ENCODE measurements at places on chromosomes 3 and 15.

GRCh38 chr3:197878427-197878826 lies 71.6 kb upstream of the RPL35A start:
- DNase-seq, result no peak

- no peak for DNase-seq
Observed at GRCh38 chr3:39096775-39097174, 10.7 kb downstream of the GORASP1 start.

DNA sequence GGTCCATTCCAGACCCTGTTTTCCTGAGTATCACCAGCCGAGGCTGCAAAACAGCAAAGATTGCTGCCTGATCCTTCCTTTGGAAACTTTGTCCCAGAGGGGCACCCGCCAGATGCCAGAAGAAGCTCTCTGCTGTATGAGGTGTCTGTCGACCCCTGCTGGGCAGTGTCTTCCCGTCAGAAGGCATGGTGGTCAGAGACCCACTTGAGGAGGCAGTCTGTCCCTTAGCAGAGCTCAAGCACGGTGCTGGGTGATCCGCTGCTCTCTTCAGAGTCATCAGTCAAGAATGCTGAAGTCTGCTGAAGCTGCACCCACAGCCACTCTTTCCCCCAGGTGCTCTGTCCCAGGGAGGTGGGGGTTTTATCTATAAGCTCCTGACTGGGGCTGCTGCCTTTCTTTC lies 1121.2 kb downstream of the NSUN3 start:
- DNase-seq, result no peak

DNA sequence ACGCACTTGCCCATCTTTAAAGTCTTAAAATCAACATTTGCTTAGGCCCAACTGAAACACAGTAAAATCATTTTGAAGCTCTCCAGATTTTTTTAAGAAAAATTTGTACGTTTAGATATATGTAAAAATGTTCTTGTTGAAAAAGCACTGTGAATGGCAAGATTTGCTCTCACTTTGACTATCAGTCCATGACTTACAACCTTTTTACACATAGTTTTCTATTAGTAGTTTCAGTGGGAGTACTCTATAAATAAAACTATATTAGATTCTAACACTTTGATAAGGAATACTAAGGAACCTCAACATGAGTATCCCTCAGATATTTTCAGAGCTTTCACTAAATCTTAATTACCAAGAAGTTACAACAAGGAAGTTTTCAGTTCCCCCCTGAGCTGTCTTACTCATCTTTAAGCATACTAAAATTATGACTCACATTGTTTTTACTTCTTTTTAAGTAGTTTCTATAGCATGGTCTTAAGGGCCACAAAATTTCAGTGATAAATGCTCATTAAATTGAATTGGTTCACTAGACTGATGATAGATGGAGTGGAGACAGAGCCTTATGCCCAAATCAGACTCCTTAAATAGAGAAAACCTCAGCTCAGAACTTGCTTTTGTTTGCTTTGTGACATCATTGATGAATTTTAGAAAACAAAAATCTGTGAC lies 31.6 kb upstream of the RAP2B start:
- no peak for DNase-seq

DNA sequence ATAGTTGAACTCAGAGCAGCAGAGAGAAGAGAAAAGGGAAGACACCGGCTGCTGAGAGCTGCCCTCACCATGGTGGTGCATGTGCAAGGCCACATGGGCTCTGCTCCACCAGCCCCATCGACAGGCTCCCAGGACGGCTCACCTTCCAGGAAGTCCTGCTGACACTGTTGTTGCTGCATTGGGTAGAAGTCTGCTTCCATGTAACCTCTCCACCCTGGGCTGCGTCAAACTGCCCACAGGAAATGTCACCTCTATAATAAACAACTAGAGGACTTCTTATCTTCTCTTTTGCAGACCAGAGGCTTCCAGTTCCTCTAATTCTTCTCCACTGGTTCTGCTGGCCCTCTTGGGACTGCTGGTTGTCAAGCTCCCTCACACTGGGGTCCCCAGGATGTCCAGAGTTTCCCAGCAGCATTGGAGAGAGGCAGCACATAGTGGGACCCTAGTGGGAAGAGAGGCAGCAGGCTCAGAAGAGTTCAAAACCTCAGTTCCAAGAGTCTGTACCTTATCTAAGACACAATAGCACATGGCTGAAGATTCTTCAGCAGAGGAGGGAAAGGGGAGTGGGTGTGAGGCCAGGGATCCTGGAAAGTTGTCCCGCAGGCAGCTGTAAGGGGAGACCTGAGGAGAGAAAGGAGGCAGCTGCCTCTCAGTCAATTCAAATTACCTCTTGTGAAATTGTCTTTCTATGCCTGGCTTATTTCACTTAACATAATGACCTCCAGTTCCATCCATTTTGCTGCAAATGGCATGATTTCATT lies 5.8 kb upstream of the CCR3 start:
- no peak for DNase-seq
